ENCODE measurements at places on chromosomes 2 and 18. TPM values are rescaled to one million over a fixed set of nuclear protein-coding genes. Genes with fewer than 3 reads are reported as not detected.
A peak's percentile ranks its signal among the peaks of the same experiment; 100 is the strongest.

DNA sequence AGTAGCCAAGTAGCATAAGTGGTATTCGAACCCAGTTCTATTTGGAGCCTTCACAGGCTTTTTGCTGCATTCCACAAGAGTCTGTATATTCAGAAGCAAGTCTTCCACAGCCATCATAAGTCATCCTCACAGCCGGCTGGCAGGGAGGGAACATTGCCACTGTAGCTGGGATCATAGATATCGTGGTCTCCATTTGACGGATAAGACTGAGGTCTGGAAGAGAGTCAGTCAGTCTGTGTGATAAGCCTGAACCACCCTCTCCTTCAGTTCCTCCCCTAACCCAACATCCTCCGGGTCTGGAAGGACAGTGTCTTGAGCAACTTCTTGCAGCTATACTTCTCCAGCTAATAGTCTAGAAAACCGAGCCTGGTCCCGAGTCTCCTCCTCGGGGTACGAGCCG lies 17.0 kb upstream of the C1QL2 start:
- DNase-seq = no peak
- H3K4me1 ChIP-seq = no peaks in the 10 kb centered on the region
- no peaks in the 10 kb centered on the region for H3K36me3 ChIP-seq

- H3K27me3 ChIP-seq = no peaks in the 10 kb centered on the region
- no peak overlapping the region for H3K27ac ChIP-seq
- no peak overlapping the region for H3K4me3 ChIP-seq
- no peaks in the 10 kb centered on the region for H3K36me3 ChIP-seq
- DNase-seq = no peak
These were observed 508.3 kb downstream of the TSN start for GRCh38 chr2:122263746-122264145.

Gene TXNDC2
- total RNA-seq = not detected

Gene COL5A2
- 3.1 TPM for total RNA-seq

GRCh38 chr18:69981948-69982347 lies 34.3 kb upstream of the CD226 start:
- peaks cover 24% of the 10 kb centered on the region for H3K36me3 ChIP-seq
- H3K27me3 ChIP-seq = no peaks in the 10 kb centered on the region
- no peak for DNase-seq
- H3K4me3 ChIP-seq = no peak overlapping the region

Gene PROM2
- 0.45 TPM for total RNA-seq

DNA sequence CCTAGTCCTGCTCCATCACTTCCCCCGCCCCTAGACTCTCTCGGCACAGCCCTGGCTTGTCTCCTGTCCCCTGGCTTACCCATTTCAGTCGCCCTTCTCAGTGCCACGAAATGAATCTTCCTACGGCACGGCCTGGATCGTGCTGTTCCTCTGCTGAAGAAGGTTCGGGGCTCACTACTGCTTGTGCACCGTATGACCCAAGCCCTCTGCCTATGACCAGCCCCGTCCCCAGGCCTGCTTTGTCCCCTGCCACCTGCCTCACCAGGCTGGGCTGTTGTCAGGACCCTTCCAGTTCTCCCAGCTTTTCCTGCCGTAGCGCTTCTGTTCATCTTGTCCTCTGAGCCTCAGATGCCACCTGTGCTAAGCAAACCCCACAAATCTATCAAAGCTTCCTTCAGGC lies 13.9 kb downstream of the CHMP1B start:
- H3K4me3 ChIP-seq = no peak overlapping the region
- H3K27ac ChIP-seq = no peak overlapping the region
- peaks cover 2% of the 10 kb centered on the region for H3K27me3 ChIP-seq
- DNase-seq = no peak

Gene CYP26B1
- not detected for total RNA-seq

DNA sequence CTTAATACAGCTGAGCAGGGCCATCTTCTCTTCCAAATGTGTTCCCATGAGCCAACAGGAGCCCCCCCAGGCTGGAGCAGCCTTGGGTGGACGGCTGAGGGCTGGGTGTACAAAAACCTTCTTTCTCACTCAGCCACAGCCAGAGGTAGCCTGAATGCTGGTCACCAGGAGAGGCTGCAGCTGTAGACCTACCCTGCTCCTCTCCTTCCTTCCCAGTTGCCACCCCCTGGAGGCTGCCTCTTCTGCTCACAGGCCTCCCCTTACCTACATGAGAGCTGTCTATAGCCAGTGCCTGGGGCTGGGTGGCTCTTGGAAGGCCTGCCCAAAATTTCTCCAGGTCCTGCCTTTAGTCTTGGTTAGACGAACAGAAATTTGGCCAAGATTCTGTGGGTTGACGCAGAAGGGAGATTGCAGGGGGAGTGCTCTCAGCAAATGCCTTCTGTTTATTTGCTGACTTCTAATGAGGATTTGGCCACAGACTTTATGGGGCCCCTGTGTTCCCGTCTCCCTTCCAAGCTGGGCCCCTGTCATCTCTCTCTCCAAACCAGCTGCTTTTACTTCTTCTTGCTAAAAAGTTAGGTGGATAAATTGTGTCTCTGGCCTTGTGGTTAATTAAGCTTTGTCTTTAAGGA lies 18.3 kb downstream of the CELF4 start:
- no peak overlapping the region for H3K4me3 ChIP-seq
- H3K27ac ChIP-seq = no peak overlapping the region
- DNase-seq = no peak
- no peaks in the 10 kb centered on the region for H3K36me3 ChIP-seq
- H3K27me3 ChIP-seq = peaks cover 2% of the 10 kb centered on the region

- peaks cover 35% of the 10 kb centered on the region for H3K27me3 ChIP-seq
- DNase-seq = no peak
- H3K4me1 ChIP-seq = peaks cover 13% of the 10 kb centered on the region
- peaks cover 2% of the 10 kb centered on the region for H3K36me3 ChIP-seq
These were observed 2.1 kb upstream of the CACNB4 start for GRCh38 chr2:152100961-152101360.

Gene PLCL1
- 3.3 TPM for total RNA-seq

DNA sequence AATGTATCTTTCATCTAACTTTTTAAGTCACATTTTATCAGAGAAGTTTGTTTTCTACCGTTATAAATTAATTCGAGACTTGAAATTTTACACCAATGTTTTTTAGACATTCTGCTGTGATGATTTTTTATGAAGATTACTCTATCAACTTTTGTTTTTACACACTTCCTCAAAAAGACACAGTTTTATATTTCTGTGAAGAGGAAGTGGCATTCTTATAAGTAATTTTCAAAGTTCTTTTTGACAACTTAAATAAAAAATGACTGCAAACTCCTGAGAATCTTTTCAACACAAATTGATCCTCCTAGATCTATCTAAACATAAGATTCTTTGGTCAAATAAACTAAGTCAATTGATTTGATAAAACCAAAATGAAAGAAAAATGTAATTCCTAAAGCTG lies 13.7 kb downstream of the ANKRD44 start:
- no peak for DNase-seq
- peaks cover 45% of the 10 kb centered on the region for H3K36me3 ChIP-seq
- no peaks in the 10 kb centered on the region for H3K27me3 ChIP-seq
- H3K4me3 ChIP-seq = peak overlapping the region; percentile 54
- peak overlapping the region; percentile 92 for H3K27ac ChIP-seq

DNA sequence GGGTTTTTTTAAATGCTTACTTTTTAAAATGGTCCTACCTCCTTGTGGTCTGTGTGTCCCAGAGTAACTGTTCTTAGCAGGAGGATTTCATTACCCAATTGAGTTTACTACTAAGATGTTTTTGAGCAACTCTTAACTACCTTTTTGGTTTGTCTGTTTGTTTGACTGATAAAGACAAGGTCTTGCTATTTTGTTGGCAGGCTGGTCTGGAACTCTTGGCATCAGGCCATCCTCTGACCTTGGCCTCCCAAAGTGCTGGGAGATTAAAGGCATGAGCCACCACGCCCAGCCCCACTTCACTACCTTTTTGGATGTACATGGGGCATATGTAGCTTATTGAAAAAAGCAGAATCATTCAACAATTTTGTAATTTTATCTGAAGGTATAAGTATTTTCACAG lies 14.9 kb downstream of the MRPS9 start:
- peaks cover 41% of the 10 kb centered on the region for H3K36me3 ChIP-seq
- H3K4me1 ChIP-seq = peaks cover 10% of the 10 kb centered on the region
- H3K27ac ChIP-seq = no peak overlapping the region
- no peak overlapping the region for H3K4me3 ChIP-seq
